ENCODE measurements at places on chromosomes 6 and 20.

DNA sequence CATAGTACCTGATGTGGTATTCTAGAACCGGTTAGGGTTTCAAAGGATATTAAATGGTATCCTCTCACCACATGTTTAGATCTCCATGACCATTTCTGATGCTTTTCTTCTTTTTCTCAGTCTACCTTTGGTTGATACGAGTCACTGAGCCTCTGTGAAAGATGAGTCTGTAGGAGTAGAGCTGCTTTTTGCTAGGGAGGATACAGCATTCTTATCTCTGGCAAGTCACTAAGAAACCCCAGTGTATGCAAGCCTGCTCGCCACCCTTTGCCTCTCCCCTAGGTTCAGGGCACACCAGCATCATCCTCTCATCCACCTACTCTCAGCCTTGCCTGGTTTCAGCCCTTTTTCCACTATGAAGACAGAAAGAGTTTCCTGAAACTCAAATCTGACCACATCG, 89.9 kb downstream of the MTFR2 start:
- no peak for DNase-seq

DNA sequence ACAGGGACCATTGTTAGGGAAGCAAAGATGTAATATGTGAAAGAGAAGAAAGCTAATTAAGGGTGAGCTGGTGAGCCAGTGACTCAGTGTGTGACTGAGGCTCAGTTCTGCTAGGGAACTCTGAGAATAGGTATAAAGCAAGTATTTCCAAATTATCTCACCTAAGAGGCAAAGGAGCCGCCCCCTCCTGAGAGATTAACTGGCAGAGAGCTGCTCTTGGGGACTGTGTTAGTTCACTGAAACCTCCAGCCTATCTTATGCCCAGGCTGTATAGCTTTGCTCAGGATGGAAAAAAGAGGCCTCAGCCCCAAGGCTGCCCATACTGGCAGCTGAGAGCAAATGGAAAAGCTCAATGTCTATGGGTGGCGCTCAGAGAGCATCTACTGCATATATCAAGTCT, 152.0 kb downstream of the PAK5 start:
- no peak for DNase-seq

DNA sequence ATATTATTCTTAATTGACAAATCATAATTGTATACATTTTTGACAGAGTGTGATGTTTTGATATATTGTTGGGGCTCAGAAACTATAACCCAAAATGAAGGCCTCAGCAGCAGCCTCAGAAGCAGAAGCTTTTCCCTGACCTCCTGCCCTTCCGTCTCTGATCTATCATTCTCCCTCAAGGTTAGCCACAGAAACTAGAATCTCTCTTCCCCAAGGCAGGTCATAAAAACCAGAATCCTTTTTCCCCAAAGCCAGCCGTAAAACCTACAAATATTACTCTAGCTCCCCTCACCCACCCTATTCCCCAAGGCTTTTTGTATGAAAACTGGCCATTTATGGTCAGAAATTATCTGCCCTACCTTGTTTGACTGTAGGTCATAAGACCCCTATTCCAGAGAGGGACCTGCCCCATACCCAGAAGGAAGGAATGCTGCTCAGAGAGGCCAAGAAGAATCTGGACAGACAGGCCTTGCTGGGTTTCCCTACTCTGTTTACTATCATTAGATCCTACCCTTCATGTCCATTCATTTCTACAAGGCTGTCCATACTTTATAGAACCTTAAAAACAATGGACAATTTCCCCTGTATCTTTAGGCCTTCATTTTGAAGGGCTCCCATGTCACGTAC, 14.5 kb downstream of the OR2B2 start:
- no peak for DNase-seq

DNA sequence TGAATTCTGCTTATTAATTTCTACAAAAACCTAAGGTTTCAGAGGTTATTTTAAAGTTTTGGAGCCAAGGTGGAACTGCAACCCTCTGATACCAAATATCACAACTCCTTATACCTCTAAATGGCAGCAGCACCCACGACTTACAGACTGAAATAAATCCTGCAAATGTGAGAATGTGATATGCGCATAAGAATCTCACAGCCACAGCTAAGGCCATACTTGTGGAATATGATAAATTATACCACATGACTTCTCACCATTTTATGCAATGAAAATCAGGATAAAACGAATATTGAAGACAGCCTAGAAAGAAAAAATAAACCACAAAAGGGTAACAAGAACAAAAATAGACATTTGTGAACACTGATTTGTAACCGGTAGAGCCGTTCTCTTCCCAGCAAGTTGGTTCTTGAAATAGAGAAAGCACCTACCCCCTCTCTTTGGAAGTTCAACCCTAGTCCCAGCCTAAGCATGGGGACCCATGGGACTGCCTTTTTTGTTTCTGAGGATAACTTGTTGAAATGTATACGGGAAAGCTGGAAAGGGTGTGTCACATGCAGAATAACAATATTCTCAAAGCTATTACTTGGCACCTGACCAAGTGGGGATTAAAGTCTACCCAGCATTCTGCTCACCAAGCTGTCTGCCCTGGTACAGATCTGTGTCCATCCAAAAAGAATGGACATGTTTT, 47.1 kb upstream of the MCM9 start:
- no peak for DNase-seq

GRCh38 chr6:108581237-108581931, 20.7 kb downstream of the FOXO3 start:
- DNase-seq, result no peak

- no peak for DNase-seq
Observed at GRCh38 chr6:63530182-63530581, 42.1 kb upstream of the LOC128125822 start.

GRCh38 chr6:126939784-126940183, 178.7 kb upstream of the RSPO3 start:
- DNase-seq, result no peak

- DNase-seq, result no peak
Observed at GRCh38 chr6:82739303-82739702, 326.3 kb downstream of the UBE3D start.

DNA sequence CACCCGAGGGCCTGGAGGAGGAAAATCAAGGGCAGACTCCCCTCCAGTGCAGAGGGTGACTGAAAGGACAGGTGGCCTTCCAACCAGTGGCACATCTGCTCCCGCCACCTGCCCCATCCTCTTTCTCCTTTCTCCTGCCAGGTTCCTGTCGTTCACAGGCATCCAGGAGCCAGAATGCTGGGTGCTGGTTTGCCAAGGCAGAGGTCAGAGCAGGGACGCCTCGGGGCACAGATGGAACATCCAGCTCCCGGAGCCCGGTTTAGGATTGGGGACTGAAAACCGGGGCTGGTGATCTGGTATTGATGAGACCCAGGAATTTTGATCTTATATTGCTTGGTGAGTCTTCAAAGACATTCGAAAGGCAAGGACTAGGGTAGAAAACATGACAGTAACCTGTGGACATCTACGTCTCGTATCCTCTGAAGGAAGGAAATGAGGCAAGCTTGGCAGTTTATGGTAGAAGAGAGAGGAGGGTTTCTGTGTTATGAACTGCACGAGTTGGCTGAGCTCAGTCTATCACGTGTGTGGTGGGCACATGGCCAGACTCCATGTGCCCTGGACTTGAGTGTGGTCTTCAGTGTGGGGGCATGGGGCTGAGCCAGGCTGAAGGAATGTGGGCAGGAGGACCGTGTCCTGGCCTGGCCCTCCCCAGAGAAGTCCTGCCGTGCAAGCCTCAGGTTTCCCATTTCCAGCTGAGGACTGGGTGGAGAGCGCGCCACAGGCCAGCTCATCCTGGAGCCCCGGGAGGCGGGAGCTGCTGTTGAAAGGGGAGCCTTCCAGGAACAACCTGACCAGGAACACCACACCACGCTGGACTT, 74.2 kb downstream of the IRF4 start:
- DNase-seq, result no peak

DNA sequence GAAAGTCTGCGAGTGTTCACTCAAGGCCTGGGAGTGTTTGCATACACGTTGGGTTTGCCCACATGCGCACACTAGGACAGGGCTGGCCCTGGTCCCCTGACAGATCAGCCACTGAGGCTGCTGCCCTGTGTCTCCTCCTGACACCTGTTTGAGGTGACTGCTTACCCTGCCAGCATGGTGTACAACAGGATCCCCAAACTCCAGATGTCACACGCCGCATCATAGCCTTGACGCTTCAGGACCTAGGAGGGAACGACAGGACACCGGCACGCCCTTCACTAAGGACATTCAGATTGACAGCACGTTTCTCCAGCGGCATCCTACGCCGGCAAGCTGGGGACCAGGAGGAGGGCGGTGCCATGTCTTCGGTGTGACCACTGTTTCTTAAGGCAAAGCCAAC, 37.0 kb upstream of the MPC1 start:
- no peak for DNase-seq
